ENCODE measurements at places on chromosomes 1 and 21. TPM values are rescaled to one million over a fixed set of nuclear protein-coding genes. Genes with fewer than 3 reads are reported as not detected.

The C2CD4D gene
- 2.2 TPM for total RNA-seq

- no peak for DNase-seq
Observed at GRCh38 chr1:39509360-39510009, 18.0 kb downstream of the BMP8A start.

- DNase-seq: no peak
Observed at GRCh38 chr1:37513795-37514349, 694 bp downstream of the MEAF6 start.

The OR2T6 gene
- not detected for total RNA-seq

DNA sequence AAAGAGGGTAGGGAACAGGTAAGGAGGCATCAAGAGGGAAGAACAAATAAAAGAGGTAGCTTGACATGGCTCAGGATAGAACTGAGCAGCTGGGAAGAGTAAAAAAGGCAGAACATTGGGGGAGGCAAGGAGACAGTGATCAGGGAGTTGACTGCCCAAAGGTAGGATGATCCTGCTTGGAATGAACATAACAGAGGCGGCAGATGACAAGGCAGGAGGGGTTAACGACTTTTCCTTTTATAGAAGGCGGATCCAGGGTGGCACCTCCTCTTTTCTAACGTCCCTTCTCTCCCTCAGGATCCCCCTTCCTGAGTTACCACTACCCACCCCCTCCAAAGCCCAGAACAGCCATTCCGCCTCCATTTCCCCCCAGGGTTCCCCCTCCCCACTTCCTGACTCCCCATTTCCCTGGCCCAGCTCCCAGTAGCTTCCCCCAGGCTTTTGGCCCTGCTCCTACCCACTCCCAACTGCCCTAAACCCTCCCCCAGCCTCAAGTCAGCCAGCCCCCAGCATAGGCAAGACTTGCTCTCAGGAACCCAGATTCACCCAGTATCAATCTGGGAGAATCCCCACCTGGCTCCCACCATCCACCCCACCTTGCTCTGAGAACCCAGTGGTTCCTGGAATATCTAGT, 769 bp upstream of the ADAMTS4 start:
- DNase-seq: no peak

Data from tibial nerve (tissue), 4 donors.